ENCODE measurements at places on chromosomes 1 and 21.
A peak's percentile ranks its signal among the peaks of the same experiment; 100 is the strongest.

DNA sequence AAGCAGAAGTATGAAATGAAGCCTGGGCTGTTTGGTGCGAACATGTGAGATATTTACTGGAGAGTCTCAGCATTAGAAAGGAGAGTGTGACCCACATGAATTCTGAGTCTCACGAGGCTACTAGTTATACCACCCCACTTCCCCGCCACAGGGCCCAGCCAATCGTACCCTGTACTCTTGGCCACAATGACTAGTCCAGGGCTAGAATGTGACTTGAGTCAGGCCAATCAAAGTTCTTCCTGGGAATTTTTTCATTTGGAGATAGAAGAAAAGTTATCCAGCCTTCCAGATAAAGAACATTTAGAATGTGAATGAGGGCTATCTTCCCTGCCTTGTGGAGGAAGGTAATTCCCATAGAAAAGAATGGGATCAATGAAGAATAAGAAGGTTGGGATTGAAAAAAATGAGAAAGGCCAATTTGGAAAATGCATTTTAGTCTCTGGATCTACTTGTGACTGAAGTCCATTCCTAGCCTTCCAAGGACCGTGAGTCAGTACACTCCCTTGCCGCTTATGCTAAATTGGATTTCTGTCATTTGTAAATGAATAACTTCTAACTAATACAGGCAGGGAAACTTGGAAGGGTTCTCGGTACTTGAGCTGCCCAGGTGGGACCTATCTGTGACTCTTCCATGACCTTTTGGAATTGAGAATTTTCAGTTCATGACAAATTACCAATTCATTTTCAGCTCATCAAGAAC, 12.3 kb upstream of the RIMKLA start:
- no peak for DNase-seq

- no peak for DNase-seq
Observed at GRCh38 chr1:27990920-27991537, 31.3 kb downstream of the XKR8 start.

- no peak for DNase-seq
Observed at GRCh38 chr1:154964359-154964758, 2.8 kb upstream of the PYGO2 start.

- no peak for DNase-seq
Observed at GRCh38 chr1:178551307-178551706, 38.4 kb downstream of the TEX35 start.

- DNase-seq = no peak
Observed at GRCh38 chr1:156146020-156146768, 7.2 kb upstream of the SEMA4A start.

DNA sequence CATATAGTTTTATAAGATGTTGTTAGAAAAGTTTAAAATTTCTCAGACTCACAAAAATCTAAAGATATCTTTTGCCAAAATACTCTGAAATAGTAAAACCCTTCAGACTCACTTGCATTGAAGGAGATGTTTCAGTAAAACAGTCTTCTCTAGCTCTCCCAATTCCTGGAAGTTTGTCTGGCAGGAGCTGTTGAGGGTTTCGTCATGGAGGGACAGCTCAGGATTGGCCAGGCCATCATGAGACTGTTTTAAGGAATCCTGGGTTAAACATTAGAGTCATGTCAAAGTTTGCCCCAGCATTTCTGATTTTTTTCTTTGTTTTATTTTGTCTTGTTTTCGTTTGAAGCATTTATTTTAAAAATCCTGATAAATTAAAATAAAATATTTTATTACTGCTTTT, 293.8 kb upstream of the PBX1 start:
- no peak for DNase-seq

- DNase-seq = no peak
Observed at GRCh38 chr1:26142159-26142558, 16.7 kb upstream of the FAM110D start.

DNA sequence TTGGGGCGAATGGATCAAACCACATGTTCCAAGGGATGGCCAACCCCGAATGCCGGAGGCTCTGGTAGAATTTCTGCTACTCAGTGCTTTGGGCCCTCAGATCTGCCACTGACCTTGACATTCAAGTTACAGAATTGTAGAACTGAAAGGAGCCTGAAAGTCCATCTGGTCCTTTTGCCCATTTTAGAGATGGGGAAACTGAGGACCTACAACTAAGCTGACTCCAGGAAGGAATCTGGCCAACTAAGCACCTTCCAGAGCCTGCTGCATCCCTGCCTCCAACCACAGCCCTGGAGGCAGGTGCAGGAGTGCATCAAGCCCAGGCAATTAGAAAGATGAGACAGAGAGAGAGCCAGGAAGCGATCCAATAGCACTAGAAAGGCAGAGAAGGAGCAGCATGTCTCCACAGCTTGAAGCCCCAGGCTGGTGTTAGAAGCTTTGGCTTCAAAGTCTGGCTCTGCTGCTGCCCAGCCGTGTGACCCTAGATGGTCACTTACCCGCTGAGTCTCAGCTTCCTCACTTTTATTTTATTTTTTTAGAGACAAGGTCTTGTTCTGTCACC, 1.3 kb upstream of the CTRC start:
- no peak for DNase-seq

DNA sequence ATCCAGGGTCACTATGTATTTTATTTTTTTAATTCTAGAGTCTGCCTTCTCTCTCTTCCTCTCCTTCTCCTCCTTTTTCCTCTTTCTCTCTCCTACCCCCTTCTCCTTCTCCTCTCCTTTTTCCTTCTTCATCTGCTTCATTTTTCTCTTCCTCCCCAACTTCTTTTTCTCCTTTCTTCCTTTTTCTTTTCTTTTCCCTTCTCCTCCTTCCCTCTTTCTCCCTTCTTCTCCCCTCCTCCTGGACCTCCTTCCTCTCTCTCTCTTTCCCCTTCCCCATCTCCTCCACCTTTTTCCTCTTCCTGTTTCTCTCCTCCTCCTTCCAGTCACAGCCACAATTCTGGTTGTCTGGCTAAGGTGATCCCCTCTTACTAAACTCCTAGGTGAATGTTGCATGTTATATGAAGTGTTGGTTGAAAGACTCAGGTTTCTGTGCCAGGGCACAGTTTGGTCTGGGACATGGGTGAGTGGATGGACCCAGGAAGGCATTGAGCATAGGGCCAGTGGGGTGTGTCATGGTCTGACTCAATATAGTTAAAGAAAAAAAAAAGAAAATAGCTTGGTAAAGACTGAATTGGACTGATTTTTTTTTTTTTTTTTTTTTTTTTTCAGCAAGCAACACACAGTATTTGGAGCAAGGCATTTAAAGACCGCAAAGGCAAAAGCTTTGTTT, 266.9 kb downstream of the TGFB2 start:
- no peak for DNase-seq

DNA sequence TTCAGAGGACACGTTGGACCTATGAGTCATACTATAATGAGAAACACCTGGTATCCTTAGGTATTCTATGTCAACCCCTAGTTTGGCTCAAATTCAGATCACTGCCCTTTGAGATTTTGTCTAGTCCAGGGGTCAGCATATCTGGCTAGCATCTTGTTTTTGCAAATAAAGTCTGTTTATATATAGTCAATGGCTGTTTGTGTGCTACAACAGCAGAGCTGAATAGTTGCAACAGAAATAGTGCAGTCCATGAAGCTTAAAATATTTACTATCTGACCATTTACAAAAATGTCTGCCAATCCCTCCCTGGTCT, 48.5 kb upstream of the EDEM3 start:
- DNase-seq = no peak

DNA sequence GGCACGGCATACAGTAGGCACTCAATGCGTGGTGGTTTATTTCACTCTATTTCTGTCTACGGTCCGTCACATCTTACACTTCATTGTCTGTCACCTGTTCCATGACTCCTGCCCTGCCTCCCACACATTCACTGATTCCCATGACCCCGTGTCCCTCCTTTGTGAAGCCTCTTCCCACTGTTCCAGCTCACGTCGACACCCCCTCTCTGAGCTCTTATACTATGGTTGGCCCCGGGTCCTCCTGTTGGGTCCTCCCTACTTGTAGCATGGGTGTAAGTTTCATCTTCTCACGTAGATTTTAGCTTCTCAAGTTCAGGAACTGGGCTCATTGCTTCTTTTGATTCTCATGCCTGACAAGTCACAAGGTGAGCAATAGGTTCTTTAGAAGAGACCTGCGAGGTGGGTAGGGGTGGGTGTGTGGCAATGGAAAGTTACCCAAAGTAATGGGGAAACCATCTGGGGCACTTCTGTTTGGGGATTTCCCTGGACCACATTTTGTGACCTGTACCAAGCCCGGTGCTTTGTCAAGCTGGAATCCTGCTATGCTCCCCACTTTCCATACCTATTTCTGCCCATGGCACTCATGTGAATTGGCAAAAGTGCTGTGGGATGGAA, 22.1 kb upstream of the IL10 start:
- no peak for DNase-seq

DNA sequence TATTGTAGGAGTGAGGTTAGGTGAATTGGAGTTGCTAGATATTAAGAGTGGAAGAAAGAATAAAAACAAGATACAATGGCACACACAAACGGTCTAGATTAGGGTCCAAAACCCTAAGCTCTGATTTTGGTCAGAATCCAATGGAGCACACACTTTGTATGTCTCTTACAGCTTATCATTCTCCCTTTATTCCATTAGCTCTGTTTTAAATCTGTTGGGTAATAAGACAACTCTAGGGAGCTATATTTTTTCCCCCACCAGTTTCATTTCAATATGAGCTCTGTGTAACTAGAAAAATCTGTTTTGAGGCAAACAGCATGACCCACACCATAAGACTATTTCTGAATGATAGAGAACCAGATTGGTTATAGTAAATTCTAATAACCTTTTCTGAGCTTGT, 465.6 kb downstream of the ADGRL2 start:
- DNase-seq = no peak

DNA sequence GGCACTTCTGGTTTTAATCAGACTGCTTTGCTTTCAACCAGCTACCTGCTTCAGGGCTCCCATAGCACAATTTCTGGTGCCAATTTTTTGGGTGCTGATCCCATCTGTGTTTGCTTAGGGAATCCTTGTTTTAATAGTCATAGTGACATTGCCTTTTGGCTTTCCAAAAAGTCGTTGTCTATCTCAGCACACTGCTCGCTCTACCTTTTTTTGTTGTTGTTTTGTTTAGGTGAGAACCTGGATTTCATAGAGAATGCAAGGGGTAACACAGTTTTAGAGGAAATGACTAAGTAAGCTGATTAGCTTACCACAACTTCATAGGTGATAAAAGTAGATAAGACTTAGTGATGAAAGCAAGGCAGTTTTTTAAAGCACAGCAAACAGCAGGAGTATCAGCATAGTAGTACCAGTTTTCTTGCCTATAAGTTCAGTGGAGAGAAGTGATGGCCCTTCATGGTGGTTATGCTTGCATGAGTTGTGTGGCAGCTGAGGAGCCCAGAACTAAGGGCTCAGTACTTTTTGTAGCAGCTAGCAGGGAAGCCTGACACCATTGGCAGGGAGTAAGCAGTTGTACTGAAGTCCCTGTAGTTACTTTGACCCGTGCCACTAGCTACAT, 31.3 kb downstream of the NEK7 start:
- no peak for DNase-seq

GRCh38 chr1:56522680-56523079, 56.7 kb downstream of the PLPP3 start:
- no peak for DNase-seq

DNA sequence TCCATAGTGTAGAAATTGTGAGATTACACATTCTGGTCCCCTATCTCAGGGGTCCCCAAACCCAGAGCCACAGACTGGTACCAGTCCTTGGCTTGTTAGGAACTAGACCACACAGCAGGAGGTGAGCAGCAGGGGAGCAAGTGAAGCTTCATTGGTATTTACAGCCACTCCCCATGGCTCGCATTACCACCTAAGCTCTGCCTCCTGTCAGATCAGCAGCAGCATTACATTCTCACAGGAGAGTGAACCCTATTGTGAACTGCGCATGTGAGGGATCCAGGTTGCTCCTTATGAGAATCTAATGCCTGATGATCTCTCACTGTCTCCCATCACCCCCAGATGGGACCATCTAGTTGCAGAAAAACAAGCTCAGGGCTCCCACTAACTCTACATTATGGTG, 229.7 kb upstream of the IRF2BP2 start:
- no peak for DNase-seq

GRCh38 chr1:180571832-180572636, 13.3 kb downstream of the OVAAL start:
- DNase-seq = peak; percentile 32

DNA sequence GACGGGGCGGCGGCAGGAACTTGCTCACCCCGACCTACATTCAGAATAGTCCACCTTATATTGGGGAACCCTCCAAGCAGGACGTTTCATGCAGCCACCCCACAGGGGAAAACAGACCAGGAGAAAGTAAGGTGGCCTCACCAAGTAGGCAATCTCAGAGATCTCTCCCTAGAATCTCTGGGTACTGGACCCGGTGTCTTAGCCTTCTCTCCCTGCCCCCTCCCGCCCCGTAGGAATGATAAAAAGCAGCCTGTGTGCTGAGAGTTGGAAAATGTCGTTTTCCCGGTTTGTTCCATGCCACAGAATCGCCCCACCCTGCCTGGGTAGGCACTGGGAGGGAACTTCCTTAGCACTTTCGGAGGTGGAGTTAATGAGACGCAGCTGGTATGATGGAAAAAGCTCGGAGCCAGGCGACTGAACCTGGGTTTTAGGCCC, 789 bp upstream of the PTPN14 start:
- DNase-seq = no peak

GRCh38 chr1:246987083-246987690, 20.7 kb downstream of the ZNF695 start:
- no peak for DNase-seq

GRCh38 chr1:27099587-27100334, 55.2 kb downstream of the SLC9A1 start:
- peak; percentile 50 for DNase-seq

- DNase-seq = no peak
Observed at GRCh38 chr21:31670070-31670469, 10.6 kb downstream of the SOD1 start.

DNA sequence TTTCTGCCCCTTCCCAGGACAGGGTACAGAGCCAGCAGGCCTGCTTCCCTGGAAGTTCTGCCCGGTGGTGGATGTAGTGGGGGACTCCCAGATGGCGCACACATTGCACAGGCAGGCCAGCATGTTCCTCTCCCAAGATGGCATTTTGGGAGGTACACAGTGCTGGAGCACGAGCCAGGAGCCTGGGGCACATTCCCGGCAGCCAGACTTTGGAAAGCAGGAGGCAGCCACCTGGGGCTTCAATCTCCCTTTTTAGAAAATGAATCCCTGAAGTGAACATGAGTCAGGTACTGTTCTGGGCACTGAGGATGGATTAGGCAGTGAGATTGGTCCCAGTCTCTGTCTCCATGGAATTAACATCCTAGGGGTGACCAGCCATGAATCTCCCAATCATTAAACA, 56.9 kb downstream of the RUNX1 start:
- DNase-seq = no peak

- no peak for DNase-seq
Observed at GRCh38 chr1:100051893-100052292, 80.8 kb downstream of the SASS6 start.

Data from activated T-cell treated with anti-CD3 and anti-CD28 coated beads for 48 hours (primary cell).